Breast epithelium (tissue), 4 donors: ENCODE measurements at places on chromosomes 1 and 21. TPM values are rescaled to one million over a fixed set of nuclear protein-coding genes. Genes with fewer than 3 reads are reported as not detected.

DNA sequence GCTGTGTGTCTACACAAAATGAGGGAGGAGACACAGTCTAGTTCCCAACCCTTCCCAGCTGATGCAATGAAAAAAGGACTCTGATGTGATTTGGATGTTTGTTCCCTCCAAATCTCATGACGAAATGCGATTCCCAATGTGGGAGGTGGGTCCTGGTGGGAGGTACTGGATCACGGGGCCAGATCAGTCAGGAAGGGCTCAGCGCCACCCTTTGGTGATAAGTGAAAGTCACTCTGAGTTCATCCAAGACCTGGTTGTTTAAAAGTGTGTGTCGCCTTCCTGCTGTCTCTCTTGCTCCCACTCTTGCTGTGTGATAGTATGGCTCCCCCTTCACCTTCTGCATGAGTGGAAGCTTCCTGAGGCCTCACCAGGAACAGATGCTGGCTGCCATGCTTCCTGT lies 63.2 kb downstream of the GNG4 start:
- DNase-seq = no peak

GRCh38 chr21:31675960-31676359 lies 16.5 kb downstream of the SOD1 start:
- no peak for DNase-seq

- no peak for DNase-seq
Observed at GRCh38 chr1:32960342-32960741, 4.3 kb downstream of the RNF19B start.

DNA sequence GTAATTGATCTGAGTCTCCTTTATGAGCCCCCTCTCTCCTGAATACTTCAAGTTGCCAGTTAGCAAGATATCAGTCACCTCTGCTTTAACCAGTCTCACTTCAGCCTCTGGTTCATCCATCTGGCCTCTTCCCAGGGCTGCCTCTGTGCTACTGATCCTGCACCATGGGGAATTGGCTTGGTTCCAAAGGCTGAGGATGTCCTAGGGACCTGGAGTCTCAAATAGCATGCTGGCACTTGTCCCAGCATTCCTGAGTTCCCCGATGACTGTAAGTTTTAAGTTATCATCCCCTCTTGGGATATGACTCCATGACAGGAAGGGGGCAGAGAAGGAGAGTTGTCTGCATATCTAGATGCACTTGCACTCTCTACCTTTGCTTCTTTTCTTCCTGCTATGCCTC lies 252.0 kb downstream of the PTBP2 start:
- DNase-seq = no peak

- peak; percentile 85 for DNase-seq
Observed at GRCh38 chr1:230308039-230308438, 118.1 kb downstream of the PGBD5 start.

GRCh38 chr1:206513312-206514111 lies 6.2 kb downstream of the RASSF5 start:
- DNase-seq = peak; percentile 64

- no peak for DNase-seq
Observed at GRCh38 chr1:211237579-211237978, 21.6 kb upstream of the RCOR3 start.

- no peak for DNase-seq
Observed at GRCh38 chr1:176735201-176735600, 272.2 kb downstream of the PAPPA2 start.

DNA sequence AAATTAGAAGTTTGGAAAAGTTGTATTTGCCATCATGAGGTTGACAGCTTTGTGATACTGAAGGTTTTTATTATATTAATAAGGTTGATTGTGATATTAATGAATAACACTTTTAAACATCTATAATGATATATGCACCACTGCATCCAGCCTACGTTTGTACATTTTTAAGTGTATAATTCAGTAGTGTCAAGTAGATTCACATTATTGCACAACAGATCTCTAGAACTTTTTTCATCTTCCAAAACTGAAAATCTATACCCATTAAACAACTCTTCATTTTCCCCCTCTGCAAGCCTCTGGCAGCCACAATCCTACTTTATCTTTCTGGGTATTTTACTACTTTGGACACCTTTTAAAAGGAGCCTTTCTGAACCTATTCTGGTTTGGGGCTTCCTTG lies 37.2 kb upstream of the ZMYM4 start:
- no peak for DNase-seq

- no peak for DNase-seq
Observed at GRCh38 chr1:240031414-240031813, 60.3 kb upstream of the FMN2 start.

GRCh38 chr1:62210960-62211359 lies 16.3 kb downstream of the L1TD1 start:
- no peak for DNase-seq

- no peak for DNase-seq
Observed at GRCh38 chr1:189500778-189501177, 976.9 kb downstream of the BRINP3 start.

DNA sequence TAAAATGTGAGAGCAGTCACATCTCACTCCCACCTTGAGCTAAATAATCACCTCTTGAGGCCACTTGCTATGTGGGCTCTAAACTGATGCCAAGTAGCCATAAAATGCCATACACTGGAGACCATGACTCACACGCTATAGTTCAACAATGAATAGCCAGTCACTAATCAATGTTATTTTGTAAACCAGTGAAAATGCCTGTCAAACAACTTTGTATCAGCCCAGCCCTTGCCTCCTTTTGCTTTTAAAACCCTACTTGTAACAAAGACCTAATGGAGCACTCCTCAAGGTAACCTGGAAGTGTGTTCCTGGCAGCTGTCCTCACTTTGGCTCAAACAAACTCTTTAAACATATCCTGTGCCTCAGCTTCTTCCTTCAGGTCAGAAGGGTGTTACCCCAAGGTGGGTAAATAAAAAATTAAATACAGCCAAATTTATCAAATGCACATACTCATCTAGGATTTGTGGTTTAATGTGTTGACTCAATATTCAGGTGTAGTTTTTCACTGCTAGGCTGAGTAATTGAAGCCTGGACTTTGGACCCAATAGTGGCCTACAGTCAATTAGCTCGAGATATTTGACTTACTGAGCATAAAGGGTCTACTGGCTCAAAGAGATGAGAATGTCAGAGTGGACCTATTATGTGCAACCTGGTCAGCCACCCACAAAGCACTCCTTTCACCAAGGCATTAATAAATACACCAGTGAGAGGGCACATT lies 154.3 kb downstream of the COQ8A start:
- no peak for DNase-seq

- DNase-seq = no peak
Observed at GRCh38 chr1:147292012-147292411, 49.5 kb downstream of the CHD1L start.

GRCh38 chr1:229411434-229412055 lies 22.3 kb downstream of the ACTA1 start:
- DNase-seq = no peak

- DNase-seq = no peak
Observed at GRCh38 chr21:40254540-40255465, 387.6 kb downstream of the PCP4 start.

- no peak for DNase-seq
Observed at GRCh38 chr1:207058252-207058651, 5.2 kb downstream of the PFKFB2 start.

- DNase-seq = no peak
Observed at GRCh38 chr1:206039046-206039973, 13.7 kb upstream of the RHEX start.

DNA sequence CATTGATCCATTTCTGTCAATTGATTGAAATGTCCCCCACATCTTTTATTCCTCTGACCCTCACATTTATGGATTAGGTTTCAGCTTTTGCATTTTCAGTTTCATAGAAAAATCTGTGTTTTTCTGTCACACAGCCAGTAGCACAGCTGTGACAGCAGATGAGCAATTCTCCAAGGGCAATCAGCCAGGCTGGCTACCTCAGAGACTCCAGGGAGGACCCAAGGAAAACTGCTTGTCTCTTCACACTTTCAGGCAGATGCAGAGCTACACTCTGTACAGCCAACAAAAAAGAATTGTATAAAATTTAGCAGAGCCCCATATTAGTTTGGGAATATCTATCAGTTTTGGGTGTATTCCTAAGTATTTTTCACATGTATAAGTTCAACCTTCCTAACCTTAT lies 257.2 kb downstream of the LRRC7 start:
- no peak for DNase-seq

GRCh38 chr1:6285336-6285735 lies 24.4 kb upstream of the GPR153 start:
- no peak for DNase-seq

- no peak for DNase-seq
Observed at GRCh38 chr1:109993885-109994284, 9.3 kb downstream of the AHCYL1 start.

- DNase-seq = no peak
Observed at GRCh38 chr1:11661103-11661502, 2.9 kb upstream of the FBXO6 start.

DNA sequence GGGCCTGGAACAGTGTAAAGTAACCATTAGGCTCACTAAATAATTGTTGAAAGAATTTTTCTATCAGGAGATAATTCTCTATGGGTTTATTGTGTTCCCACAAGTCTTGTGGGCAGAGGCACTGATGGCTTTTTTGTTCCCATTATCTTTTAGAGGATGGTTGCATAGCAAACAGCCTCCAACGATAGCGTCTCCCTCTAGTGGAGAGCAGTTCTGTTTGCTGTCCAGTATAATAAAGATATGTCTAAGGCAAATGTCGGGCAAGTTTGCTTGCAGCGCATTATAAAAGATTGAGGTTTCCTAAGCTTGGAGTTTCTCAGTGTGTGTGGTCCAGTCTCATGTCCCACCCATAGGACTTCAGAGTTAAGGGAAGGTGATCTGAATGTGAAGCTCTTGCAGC lies 1.3 kb upstream of the SLC6A17 start:
- no peak for DNase-seq

DNA sequence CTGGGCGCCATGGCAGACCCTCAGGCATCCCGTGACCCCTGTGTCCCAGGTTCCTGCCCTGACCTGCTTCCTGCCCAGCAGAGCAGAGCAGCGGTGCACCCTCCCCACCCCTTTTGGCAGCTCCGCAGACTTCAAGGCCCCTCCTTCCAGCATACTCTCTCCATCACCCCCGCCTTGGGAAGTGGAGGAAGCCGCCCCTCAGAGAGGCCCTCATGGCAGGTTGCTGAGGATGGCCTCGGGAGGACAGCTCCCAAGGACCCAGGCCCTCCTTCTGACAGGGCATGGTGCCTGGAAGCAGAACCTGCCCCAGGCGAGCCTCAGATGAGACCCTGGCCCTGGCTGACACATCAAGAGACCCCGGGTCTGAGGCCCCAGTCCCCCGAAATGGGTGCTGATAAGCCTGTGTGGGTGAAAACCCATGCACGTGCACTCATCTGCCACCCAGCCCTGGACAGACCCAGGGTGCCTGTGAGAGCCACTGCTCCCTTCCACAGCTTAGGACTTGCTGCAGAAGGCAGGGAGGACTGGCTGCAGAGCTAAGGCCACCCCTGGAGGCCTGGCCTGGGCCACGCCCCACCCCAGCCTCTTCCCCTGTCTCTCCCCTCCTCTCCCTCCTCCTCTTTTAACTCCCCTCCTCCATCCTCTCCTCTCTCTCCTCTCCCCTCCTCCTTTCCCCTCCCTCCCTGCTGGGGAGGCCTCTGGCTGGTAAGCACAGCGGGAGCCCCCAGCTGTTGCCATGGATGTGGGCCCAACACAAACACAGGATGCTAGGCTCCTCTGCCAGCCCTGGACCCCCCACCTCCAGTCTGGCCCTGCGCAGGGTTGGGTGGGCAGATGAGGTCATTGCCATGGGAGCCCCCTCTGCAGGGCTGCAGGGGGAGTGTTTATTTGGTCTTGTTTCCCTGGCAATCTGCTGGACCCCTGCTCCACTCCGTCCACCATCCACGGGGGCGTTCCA lies 33.7 kb downstream of the WNT9A start:
- no peak for DNase-seq

DNA sequence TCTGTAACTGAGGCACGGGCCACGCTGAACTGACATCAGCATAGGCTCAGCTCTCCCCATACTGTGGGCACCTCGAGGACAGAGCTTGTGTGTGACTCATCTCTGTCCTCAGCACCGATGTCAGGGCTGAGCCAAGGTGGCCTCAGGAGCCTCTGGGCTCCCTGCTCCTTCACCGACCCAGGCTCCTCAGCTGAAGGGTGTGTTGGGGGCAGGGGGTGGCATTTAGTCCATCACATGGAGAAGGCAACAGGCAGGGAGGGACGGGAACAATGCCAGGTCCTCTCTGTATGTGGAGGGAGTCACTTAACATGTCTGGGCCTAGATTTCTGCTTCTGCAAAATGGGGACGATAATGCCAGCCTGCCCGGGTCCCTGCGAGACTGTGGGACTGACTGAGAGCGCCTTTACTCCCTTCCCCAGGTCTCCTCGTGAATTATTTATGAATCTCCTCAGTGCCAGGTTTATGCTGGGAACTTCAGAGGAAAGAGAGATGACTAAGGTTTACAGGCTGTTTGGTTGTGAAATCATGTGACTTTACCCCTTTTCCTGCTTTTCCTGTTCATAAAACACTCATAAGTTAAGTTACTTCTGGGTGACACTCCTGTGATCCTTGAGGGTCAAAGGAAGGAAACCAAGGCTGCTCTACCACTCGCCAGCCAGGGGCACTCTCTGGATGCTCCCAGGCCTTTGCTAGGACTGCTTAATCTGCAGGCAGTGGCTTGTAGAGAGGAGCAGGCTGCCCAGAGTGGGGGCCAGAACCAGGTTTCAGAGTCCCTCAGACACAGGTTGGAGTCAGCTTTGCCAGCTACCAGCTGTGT lies 16.2 kb downstream of the TTC39A start:
- DNase-seq = no peak

- DNase-seq = no peak
Observed at GRCh38 chr1:173504268-173504667, 27.1 kb downstream of the PRDX6 start.

GRCh38 chr1:3584915-3585314 lies 26.4 kb downstream of the MEGF6 start:
- DNase-seq = no peak

- DNase-seq = no peak
Observed at GRCh38 chr1:212691561-212692071, 8.0 kb downstream of the BATF3 start.

DNA sequence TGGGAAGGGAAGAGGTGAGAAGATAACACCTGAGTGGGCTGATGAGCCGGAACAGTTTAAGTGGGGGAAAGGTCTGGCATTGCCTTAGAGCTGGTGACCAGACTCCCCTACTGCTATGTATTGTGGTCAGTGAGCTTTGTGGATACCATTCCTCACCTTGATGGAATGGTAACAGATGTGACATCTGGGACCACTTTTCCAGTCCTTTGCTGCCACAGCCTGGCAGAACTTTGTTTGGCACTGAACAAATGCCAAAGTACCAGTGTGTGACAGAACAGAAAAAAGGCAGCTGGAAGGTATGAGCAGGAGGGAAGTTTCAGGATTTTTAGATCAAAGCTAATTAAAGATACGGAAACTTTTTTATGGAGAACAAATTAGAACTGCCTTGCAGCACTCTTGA lies 6.2 kb downstream of the MED8 start:
- no peak for DNase-seq

NEK2 gene
- not detected for total RNA-seq

MROH7 gene
- total RNA-seq = 5.3 TPM

KDF1 gene
- not detected for total RNA-seq

DDAH1 gene
- total RNA-seq = 9.3 TPM

S100A11 gene
- total RNA-seq = 325 TPM

CYP4A22 gene
- total RNA-seq = 2.2 TPM

LRRC3 gene
- total RNA-seq = 6.4 TPM

ADAM30 gene
- not detected for total RNA-seq

GUK1 gene
- 413 TPM for total RNA-seq
